Activated CD8-positive, alpha-beta memory T cell treated with anti-CD3 and anti-CD28 coated beads, Interleukin-2, amount 10 ng/mL, durations not matched to agents 7 days and 5 days (primary cell): ENCODE measurements at places on chromosomes 16 and 17.
A peak's percentile ranks its signal among the peaks of the same experiment; 100 is the strongest.

DNA sequence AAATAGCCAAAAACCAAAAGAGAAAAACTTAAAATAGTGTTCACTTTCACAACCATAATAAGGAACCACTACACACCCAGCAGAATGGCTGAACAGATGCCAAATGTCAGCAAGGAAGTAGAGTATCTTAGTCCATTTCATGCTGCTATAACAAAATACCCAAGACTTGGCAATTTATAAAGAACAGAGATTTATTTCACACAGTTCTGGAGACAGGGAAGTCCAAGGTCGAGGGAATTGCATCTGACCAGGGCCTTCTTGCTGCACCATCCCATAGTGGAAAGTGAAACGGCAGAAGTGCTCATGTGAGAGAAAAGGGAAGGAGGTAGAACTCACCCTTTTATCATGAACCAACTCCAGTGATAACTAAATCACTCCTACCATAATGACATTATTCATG lies 33.8 kb upstream of the CCL22 start:
- no peak for DNase-seq

DNA sequence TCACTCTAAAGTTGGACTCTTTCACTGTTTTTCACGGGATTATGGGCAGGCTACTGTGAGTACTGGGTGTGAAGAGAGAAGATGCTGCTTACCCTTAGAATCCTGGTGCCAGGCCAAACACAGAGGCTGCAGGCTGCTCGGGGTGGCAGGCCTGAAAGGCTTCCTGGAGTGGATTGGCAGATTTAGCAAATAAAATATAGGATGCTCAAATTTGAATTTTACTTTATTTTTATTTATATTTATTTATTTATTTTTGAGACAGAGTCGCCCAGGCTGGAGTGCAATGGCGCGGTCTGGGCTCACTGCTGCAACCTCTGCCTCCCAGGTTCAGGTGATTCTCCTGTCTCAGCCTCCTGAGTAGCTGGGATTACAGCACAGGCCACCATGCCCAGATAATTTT lies 14.9 kb upstream of the STAC2 start:
- DNase-seq = no peak

DNA sequence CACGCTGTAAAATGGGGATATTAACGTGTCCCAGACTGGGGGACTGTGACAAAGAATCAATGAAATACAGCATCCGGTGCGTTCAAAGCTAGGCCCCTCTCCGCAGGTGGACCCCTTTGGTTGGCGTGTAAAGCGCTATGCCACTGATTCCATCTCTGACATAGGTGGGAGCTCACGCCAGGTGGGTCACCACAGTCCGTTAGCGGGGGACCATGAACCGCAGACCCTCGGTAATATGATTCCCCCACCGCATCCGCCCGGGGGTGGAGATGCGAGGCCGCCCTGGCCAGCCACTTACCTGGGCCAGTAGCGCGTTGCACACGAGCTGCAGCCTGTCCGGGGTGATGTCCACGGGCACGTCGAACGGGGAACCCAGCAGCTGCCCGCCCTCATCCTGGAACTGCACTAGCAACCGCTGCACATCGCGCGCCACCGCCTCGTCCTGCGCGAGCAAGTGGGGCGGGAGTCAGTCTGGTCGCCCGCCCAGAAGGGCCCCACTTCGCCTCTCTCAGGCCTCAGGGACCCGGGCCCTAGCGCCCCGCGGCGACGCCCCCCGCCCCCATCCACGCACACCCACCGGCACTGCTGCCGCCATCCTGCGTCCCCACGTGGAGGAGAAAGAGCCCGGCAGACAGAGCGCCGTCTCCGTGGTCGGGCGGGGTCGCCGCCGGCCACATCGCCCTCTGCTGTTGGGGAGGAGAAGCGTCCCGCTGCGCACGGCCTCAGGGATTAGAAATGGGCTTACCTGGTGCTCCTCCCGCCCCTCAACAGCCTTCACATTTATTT lies at the start of gene NLE1:
NLE1 (minus strand) TSS at position 623 of the 786 bp plus-strand sequence; CDS start at position 595, 28 bp downstream.
- DNase-seq = peak; percentile 90

DNA sequence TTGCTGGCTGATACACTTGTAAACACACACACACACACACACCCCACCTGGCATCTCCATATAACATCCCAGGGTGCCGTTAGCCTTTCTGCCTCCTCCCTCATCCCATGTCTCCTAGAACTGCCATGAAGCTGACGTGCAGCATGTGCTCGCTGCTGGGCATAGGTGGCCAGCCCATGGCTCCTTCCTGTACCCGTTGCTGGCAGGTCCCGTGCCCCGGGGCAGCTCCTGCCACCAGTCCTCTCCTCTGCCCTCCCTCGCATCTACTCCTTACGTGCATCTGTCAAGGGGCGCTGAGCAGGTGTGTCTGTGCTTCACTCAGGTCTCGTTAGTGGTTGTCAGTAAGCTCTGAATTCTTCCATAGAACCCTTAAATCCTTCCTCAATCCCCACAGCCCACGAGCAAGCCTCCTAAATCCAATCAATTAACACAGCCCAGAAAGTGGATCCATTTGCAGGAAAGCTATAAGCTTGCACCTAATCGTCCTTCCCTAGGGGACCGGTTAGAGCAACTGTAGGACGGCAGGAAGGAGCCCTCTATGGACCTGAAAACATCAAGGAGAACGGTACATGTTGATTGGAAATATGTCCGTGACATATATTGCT lies 218.1 kb upstream of the FOXF1 start:
- no peak for DNase-seq

DNA sequence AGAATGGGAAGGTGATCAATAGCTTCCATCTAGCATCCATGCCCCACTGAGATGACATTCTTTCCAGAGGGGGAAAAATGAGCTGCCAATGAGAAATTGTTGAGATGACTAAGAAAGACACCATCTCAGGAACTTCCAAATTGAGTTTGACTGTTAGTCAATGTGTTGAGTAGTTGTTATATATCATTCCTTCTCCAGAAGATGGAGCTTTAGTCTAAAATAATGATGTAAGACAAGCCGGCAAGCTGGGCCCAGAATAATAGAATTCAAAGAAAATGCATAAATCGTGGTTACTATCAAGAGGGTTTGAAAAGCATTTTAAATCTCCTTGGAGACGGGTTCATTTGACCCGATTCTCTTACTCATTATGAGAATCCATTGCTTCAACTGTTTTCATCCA lies 71.0 kb upstream of the ATF7IP2 start:
- no peak for DNase-seq

DNA sequence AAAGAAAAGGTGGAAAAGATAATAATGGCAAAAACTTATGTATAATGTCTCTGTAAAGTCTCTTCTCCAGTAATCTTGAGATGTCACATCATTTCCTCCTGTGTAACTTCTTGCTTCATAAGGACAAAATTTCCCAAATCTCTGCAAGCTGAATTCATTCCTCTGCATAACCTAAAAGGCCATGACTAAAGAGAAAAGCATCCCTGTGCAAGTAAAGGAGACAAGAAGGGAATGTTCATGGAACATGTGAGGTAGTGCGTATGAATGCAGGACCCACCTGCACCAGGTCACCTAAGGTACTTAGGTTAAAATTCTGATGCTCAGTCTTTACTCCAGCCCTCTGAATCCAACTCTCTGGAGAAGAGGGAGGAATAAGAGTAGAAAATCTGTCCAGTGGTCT lies 46.9 kb upstream of the NLK start:
- no peak for DNase-seq

- no peak for DNase-seq
Measured at GRCh38 chr17:82602487-82602886, 45.8 kb downstream of the WDR45B start.

GRCh38 chr16:30119428-30119827 lies 3.6 kb downstream of the MAPK3 start:
- no peak for DNase-seq

DNA sequence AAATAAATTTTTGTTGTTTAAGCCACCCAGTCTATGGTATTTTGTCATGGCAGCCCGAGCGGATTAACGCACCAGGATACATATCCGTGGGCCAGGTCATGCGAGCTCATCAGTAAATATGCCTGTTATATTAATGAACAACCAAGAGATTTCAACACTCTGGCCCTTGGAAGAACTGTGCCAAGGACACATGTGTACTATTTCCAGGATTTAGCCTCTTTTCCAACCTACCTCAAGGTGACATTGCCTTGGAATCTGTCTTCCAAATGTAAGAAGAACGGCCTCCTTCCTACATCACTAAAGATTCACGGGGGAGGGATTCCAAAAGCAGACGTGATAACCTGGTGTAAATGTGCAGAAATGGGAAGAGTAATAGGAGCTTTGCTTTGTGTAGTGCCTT lies 72.8 kb upstream of the DYNLRB2 start:
- DNase-seq = no peak

- peak; percentile 61 for DNase-seq
Measured at GRCh38 chr16:84648595-84649510, 542 bp downstream of the KLHL36 start.

- DNase-seq = no peak
Measured at GRCh38 chr16:380762-381011, 1.1 kb downstream of the PGAP6 start.

DNA sequence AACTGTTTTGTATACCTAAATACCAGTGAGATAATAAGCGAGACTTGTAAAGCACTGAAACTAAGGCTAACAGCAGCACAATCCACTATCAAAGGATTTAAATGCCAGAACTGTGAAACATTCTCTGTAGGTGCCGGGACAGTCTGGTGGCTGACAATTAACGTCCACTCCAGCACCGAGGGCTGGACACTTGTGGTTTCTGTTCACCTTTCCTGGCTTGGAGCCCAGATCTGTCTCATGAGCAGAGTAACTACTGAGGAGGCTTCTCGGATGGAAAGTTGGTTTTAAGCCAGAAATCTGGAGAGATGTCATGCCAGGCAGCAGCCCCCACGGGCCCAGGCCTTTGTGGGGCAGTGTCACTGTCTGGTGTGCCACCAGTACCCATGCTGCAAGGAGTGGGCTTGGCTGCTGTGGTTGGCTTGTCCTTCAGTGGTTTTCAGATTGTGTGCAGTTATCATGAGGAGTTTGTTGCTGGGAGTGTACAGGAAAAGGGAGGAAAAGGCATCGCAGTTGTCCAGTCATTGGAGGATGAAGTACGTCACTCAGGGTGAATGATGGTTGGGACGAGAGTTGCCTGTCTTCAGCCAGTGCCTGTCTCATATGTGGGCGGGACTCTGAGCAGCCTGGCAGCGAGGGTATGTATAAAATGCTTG lies 35.5 kb downstream of the UBN1 start:
- no peak for DNase-seq

GRCh38 chr17:4167786-4168185 lies 24.8 kb downstream of the CYB5D2 start:
- no peak for DNase-seq

DNA sequence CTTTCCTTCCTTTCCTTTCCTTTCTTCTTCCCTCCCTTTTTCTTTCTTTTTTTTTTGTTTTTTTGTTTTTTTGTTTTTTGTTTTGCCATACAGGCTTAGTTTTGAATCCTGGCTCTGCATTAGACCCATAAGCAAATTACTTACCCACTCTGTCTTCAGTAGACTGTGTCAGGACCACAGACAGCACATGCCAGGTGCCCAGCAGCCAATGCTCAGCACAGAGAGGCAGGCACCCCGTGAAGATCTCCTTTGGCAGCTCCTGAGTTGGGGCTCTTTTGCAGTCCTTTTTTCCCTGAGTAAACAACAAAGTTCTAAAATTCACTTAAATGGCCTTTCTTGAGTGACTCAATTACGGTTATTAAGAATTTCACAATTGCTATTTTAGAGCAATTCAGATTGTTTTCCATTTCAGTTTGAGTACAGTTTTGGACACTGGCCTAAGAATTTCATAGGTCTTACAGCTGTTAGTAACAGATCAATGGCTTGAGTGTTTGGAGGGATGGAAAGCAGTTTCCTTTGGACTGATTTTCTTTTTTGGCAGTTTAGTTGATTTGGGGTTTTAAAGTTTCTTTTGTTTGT lies 26.2 kb upstream of the SLC5A11 start:
- no peak for DNase-seq

DNA sequence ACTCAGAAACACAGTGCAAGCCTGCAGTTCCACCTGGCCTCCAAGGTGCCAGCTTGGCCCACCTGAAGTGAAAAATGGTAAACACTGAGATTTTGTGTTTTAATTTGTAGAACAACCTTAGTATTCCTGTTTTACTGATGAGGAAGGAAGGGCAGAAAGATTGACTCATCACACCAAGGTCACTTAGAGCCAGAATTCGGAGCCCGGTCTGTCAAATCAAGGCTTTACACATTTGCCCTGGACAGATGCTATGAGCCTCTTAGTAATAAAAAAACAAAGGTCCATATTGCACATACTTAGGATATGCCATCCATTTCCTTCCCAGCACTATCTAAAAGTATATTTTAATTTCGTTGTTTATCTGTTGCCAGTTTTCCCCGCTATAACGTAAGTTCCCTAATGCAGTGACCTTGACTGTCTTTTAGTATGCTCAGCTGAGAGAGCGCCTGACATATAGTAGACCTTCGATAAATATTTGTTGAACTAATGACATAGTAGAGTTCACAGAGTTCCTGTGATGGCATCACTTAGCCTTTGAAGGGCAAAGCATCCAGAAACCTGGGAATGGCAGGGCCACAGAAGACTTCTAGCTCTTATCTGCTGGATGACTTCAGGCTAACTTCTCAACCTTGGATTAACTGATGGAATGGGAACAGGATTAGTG lies 7.2 kb upstream of the TBKBP1 start:
- no peak for DNase-seq

DNA sequence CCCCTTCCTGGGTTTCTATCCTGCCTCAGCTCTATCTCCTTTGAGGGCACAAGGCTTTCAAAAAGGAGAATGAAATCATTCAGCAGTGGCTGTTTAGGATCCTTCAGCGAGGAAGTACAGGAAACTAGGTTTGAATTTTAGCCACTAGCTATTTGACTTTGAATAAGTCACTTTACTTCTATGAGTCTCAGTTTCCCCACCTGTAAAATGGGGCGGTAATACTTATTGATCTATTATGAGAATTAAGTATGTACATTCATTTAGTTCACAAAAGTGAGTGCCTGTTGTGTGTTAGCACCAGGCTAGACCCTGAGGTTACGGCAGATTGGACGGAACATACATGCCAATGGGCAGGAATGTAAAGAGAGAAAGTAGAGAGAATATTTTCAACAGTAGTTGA lies 6.6 kb downstream of the CDH1 start:
- no peak for DNase-seq

DNA sequence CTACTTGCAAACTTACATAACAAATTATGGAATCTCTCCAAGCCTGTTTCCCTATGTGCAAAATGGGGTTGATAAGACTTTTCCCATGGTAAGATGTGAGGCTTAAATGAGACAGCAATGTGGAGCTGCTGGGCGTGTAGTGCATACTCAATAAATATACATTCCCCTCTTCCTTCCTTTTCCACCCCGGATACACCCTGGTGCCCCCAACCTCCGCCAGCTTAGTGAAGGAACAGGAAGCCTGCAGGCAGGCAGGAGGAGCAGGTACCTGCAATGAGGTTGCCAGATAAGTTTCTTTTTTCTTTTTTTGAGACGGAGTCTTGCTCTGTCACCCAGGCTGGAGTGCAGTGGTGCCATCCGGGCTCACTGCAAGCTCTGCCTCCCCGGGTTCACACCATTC lies 14.9 kb downstream of the C17orf50 start:
- no peak for DNase-seq

- no peak for DNase-seq
Measured at GRCh38 chr17:46770818-46771560, 47.5 kb downstream of the WNT3 start.

DNA sequence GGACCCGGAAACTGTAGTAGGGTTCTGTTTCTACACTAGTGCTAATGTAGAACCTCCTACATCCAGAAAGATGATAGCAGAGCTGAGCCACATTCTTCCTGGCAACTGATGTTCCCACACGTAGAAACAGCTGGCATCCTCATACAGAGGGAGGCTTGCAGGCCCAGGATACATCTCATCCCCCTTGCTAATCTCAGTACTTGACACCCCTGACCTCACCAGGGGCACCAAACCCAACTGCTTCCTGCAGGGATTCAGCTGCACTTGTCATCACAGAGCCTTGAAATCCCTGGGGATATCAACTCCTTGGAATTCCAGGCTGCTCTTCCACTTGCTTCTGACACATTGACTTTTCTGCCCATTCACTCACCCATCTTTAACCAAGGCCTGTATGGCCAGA lies 75.2 kb upstream of the HSBP1 start:
- no peak for DNase-seq
